ENCODE measurements at places on chromosomes 5 and 9. TPM values are rescaled to one million over a fixed set of nuclear protein-coding genes. Genes with fewer than 3 reads are reported as not detected.

CDH18 gene
- total RNA-seq = 5.3 TPM

MZB1 gene
- not detected for total RNA-seq

SLC46A2 gene
- not detected for total RNA-seq

RALGPS1 gene
- 15.3 TPM for total RNA-seq

ERP44 gene
- total RNA-seq = 28.3 TPM

AK8 gene
- total RNA-seq = 0.43 TPM

C9orf50 gene
- total RNA-seq = not detected

NMUR2 gene
- total RNA-seq = not detected

F12 gene
- total RNA-seq = 5.6 TPM

ECSCR gene
- total RNA-seq = 1.8 TPM

UQCRQ gene
- 275 TPM for total RNA-seq

DIPK1B gene
- 16.0 TPM for total RNA-seq

FUT7 gene
- not detected for total RNA-seq

PIP5KL1 gene
- 1.6 TPM for total RNA-seq

KCNT1 gene
- total RNA-seq = not detected

KIF12 gene
- total RNA-seq = 0.07 TPM

HSPB3 gene
- total RNA-seq = 2.4 TPM

DDX4 gene
- total RNA-seq = not detected

LYSMD3 gene
- 17.7 TPM for total RNA-seq

SPATA31D4 gene
- total RNA-seq = not detected

FGF18 gene
- 0.14 TPM for total RNA-seq

C7 gene
- total RNA-seq = not detected

LCP2 gene
- not detected for total RNA-seq

TAF11L2 gene
- not detected for total RNA-seq

SLC36A2 gene
- not detected for total RNA-seq

ST8SIA4 gene
- 0.07 TPM for total RNA-seq

NOXA1 gene
- total RNA-seq = 1.7 TPM

CCNJL gene
- 10.5 TPM for total RNA-seq

ADGRD2 gene
- not detected for total RNA-seq

SLCO6A1 gene
- total RNA-seq = not detected

IL7R gene
- 114 TPM for total RNA-seq

TMOD1 gene
- 0.81 TPM for total RNA-seq

NUTM2G gene
- total RNA-seq = not detected

TAF11L3 gene
- total RNA-seq = not detected

C5orf34 gene
- 18.8 TPM for total RNA-seq

PIP5K1B gene
- total RNA-seq = not detected

DMGDH gene
- total RNA-seq = 0.12 TPM

SCGB3A2 gene
- not detected for total RNA-seq

GRK6 gene
- total RNA-seq = 67.6 TPM

PLK2 gene
- 541 TPM for total RNA-seq

ARID3C gene
- total RNA-seq = 0.19 TPM

SPEF2 gene
- total RNA-seq = 15.6 TPM

SPINK7 gene
- not detected for total RNA-seq

HAPLN1 gene
- total RNA-seq = 35.6 TPM

PAEP gene
- total RNA-seq = not detected

PCDHGC5 gene
- total RNA-seq = 3.7 TPM

F2RL2 gene
- 0.59 TPM for total RNA-seq

IL12B gene
- not detected for total RNA-seq

LSM11 gene
- total RNA-seq = 8.7 TPM

TOPORS gene
- 21.8 TPM for total RNA-seq

IL9 gene
- total RNA-seq = not detected

SPATA6L gene
- total RNA-seq = not detected

HMGCR gene
- 51.9 TPM for total RNA-seq

PCDHGA12 gene
- not detected for total RNA-seq
